Activated CD4-positive, alpha-beta T cell treated with anti-CD3 and anti-CD28 coated beads, Interleukin-2, amount 50 U/mL, for 24 hours (primary cell): ENCODE measurements at places on chromosomes 5 and 9.

GRCh38 chr5:57696825-57697570 lies 214.4 kb upstream of the ACTBL2 start:
- no peak for DNase-seq

DNA sequence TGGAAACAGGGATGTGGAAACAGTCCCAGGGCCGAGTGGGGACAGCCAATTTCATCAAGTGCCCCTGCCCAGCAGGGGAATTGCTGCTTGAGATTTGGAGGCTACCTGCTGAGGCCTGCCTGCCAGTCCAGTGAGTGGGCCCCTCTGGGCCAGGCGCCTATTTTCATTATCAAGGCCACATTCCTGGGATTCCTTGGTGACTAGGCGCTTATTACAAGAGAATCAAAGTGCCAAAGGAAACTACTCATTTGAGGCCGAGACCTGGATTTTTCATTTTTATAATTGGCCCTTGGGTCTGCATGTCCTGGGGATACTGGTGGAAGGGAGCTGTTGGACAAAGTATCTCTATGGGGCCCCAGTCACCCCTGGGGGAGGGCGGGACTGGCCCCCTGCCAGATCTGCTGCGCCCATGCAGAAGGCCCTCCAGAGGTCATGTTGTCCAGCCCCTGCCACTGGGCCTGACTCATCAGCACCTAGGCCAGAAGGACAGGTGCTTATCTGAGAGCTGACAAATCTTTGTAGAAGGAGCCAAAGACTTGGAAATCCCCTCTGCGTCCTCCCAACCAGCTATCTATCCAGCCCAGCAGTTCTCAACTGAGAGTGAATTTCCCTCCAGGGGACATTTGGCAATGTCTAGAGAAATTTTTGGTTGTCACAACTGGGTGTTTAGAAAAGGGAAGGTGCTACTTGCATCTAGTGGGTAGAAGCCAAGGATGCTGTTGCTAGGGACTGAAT lies 45.6 kb downstream of the FOXI1 start:
- no peak for DNase-seq

DNA sequence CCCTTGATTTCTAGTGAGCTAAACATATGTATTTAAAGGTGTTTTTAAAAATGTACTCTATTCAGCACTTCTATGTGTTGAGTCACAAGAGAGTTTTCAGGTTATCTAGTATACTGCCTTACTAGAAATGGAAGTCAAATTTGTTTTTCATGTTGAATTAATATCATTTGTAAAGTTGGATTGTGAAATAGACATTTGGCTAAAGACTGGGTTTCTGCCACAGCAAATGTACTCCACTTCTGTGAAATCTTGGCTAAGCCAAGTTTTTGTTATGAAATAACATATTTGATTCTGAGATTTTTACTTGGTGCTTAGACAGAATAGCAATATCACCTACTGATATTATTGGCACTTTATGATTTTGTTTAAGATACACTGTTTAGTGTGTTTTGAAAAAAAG lies 106.0 kb downstream of the CWC27 start:
- DNase-seq, result no peak

- no peak for DNase-seq
Observed at GRCh38 chr9:37443566-37443965, 21.1 kb downstream of the GRHPR start.

- DNase-seq, result no peak
Observed at GRCh38 chr5:138661291-138661960, 86.2 kb upstream of the HSPA9 start.

- DNase-seq, result no peak
Observed at GRCh38 chr5:149526845-149527590, 24.2 kb downstream of the CSNK1A1 start.

DNA sequence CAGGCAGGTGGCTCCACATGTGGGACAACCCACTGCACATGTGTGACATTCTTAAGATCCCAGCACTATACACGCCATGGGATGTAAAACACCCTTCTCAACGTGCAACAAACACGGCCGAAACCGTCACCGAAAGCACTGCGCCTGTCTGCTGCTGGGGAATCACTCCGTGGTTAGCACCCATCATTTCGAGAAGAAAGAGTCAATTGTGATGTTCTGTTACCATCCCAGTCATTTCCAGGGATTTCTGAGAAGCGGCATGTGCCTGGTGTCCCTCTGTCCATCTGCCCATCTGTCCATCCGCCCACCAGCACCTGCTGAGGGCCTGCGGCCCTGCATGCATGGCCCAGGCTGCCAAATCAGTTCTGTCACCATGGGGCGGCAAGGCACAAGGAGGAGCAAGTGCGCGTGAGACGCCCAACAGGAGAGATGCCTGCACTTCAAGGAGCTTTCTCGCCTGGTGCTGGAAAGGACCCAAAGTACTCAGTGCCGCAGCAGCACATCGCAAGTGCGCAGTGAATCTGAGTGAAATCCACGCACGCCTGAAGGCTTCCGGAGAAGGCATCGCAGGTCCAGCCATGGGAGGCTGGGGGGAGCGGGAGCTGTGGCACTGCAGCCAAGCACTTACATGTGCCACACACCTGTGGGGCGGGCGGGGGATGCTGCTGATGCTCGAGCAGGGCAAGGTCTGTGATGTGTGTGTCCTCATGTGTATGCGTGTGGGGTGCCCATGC lies 38.0 kb downstream of the VAV2 start:
- DNase-seq, result no peak

- no peak for DNase-seq
Observed at GRCh38 chr5:85732185-85732584, 885.6 kb upstream of the COX7C start.

- no peak for DNase-seq
Observed at GRCh38 chr9:86575137-86575536, 220.9 kb upstream of the TUT7 start.

DNA sequence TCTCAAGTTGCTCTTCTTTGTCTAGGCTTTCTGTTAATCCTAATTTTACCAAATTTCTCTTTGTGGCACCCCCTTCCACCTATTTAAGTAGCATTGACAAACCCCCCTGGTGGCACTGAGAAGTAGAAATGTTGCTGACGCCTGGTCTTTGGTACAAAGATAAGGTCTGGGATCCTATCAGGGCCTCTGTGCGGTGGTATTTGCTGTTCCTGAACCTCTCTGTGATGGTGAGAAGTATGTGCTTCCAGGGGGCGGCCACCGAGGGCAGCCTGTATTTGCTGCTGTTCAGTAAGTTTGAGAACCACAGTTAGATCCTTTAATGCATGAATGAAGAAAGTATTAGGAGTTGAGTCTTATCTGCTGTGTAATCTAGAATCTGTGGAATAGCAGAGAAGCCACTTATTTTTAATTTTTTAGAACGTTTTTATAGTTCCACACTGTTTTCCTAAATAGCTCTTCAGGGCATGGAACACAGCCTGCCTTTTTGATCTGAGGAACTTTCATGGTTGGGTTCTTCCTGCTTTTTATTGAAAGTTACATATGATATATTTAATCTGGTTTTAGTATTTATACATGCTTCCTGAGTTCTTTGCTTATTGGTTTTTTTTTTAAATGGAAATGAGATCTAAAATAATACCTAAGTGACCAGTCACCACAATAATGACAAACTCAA lies 124.2 kb downstream of the TRIO start:
- no peak for DNase-seq

DNA sequence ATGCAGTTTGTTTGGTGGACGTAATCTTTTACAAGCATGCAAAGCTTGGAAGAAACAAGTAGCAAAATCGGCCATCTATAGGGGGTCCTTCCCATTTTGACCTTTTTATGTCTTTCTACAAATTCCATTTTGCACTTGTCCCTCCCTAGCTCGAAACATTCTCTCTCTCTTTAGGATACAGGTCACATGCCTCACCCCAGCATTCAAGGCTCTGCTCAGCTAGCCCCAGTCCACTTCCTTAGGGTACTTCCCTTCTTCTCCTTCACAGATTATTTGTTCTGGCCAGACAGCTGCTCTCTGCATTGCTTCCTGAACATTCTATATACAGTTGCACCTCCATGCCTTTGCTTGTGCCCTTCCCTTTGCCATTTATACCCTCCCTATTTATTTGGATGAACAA lies 31.7 kb upstream of the TRIM14 start:
- no peak for DNase-seq

DNA sequence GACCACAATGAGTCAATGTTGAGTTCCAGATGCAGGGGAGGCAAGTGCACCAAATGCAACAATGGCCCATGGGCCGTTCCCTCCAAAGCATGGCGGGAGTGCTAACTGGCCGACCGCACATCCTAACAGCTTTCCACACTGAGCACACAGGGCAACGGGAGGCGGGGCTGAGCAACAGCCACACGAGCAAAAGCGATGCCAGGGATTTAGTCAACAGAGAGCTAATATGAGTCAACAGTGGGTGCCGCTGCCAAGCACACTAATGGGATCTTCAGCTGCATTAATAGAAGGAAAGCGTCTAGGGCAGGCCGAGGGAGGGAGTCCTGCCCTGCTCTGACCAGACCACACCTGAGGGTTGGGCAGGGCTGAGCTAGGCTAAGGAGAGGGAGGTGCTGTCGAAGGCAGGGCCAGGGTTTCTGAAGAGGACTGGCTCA lies 4.6 kb downstream of the EPB41L4B start:
- DNase-seq, result no peak

GRCh38 chr9:127237801-127238200 lies 26.8 kb upstream of the GARNL3 start:
- no peak for DNase-seq

DNA sequence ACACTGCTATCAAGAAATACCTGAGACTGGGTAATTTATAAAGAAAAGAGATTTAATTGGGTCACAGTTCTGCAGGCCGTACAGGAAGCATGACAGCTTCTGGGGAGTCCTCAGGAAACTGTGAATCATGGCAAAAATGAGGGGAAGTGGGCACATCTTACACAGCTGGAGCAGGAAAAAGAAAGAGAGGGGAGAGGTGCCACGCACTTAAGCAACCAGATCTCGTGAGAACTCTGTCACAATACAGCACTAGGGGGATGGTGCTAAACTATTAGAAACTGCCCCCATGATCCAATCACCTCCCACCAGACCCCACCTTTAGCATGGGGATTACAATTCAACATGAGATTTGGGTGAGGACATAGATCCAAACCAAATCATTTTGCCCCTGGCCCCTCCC lies 105.5 kb upstream of the CPLX2 start:
- DNase-seq, result no peak

GRCh38 chr9:34377404-34377746 lies 677 bp upstream of the MYORG start:
- no peak for DNase-seq

- DNase-seq, result no peak
Observed at GRCh38 chr9:128551657-128552152, 682 bp upstream of the SPTAN1 start.

DNA sequence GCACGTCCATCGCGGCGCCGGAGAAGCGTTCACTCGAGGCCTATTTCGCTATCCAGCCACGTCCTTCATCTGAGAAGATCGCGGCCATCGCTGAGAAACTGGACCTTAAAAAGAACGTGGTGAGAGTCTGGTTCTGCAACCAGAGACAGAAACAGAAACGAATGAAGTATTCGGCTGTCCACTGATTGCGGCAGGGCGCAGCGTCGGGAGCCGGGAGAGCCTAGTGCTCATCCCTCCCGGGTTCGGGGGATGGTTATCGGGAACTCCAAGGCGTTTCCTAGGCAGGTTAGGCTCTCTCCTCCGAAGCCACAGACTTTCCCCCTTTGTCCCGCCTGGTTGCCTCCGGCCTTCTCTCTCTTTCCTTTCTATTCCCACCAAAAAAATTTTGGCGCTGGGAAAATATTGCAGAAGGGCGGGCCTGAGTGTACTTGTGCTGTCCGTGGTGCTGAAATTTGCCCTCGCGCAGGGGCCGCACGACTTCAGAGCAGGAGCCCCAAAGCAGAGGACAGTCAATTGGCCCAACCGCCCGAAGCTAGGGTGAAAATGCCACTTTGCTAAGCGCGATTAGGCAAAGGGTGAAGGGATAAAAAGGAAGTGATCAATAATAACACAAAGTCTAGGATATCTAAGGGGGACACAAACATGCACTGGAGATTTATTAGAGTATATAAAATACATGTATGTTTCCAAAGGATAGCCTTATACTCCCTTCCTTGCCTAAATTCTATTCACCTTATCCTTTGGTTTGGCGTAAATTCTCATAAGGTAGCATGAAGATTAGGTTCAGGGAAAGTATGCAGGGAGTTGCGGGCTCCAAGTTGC lies 1.8 kb downstream of the POU4F3 start:
- no peak for DNase-seq

GRCh38 chr9:80070071-80070742 lies 498.4 kb downstream of the TLE4 start:
- no peak for DNase-seq

- no peak for DNase-seq
Observed at GRCh38 chr5:128237546-128237945, 154.0 kb downstream of the SLC12A2 start.

DNA sequence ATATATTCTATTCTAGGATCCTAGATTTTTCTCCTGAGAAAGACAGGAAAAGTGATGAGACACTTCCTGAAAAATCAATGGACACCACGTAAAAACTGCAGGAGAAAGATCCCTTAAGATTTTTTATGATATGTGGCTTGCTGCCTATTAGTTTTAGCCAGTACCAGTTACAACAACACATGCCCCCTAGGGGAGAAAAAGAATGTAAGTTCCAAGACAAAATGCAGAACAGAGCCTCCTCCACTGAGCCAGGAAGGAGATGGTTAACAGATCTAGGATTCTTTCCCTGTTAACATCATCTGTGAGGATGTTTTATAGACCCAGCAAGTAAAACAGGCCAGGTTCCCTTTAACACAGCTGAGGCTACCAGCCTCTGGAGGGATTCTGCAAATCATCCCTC lies 574.7 kb downstream of the TLE4 start:
- DNase-seq, result no peak

- DNase-seq, result no peak
Observed at GRCh38 chr9:36118706-36119105, 17.8 kb upstream of the GLIPR2 start.

- no peak for DNase-seq
Observed at GRCh38 chr5:129001841-129002526, 36.7 kb downstream of the SLC27A6 start.

- no peak for DNase-seq
Observed at GRCh38 chr9:121944711-121945191, 148.4 kb downstream of the TTLL11 start.

DNA sequence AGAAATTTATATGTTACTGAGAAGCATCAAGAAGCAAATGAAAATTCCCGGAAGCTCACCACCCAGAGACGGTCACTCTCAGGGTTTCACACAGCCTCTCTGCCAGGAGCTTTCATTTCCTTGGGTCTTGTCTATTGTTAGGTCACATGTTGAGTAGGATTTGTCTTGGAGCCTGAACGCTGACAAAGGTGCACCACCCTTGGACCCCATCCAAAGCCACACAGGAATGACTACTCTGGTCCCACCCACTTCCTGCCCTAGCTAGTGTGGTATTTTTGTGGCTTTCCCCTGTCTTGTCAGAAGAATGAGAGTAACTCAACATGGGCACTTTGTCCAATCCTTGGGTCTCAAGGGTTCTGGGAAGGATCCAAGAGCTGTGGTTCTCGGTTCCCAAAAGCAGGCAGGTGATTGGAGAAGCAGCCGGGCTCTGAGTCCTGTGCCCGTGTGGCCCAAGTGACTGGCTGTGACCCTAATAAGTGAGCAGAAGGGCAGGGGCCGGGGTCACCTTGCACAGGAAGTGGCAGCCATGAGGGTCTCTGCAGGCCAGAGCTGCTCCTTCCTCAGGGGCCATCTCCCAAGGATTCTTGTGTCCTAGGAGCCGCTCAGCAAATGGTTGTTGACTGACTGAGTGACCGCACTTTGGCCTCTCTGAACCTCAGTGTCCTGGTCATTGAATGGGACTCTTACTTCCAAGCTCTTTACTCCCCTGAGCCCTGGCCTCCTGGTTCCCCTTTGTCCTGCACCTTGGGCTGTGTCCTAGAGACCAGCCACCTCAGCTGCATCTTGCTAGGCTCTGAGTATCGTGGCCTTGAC lies 6.9 kb downstream of the FGD3 start:
- no peak for DNase-seq
